Endodermal cell (in vitro differentiated cells): ENCODE measurements at places on chromosomes 4 and X. TPM values are rescaled to one million over a fixed set of nuclear protein-coding genes. Genes with fewer than 3 reads are reported as not detected.

DNA sequence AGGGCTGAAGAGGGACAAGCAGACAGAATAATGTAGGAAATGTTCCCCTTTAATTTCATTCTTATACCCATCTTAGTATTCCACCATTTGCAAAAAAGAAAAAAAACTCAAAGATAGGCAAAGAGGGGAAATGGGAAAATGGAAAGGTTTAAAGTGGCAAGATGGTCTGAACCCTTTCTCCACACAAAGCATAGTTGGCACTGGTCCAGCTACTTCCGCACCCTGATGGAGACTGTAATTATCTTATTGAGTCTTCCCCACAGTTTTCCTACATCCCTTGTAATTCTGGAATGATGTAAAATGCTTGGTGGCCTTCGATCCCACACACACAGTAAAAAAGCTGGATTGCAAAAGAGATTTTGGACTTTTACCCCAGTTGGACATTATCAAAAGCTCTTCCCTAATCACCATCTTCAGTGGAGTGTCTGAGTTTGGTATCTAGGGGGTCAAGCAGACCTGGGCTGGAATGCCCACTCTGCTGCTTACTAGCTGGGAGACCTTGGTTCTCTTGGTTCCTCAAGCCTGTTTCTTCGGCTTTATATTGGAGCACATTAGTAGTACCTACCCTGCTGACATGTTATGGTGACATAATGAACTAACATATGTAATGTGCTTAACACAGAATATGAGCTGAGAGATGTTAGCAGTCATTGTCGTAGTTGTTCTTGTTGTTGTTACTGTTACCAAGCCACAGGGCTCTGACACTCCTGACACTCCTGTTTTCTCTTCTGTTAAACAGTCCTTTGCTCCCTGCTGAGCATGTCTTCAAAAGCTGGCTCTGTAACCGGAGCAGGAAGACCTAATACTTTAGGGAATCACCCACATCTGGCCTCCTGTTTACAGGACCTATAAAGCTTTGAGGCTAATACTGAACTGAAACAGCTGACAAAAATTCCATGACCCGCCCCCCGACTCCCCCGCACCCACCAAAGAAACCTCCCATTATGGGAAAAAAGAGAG is 4.7 kb downstream of the SRPX2 start:
- no peaks in the 10 kb centered on the region for H3K4me1 ChIP-seq
- DNase-seq: peak; percentile 55
- H3K4me3 ChIP-seq: no peak overlapping the region
- H3K27ac ChIP-seq: no peak overlapping the region
- no peaks in the 10 kb centered on the region for H3K36me3 ChIP-seq

DNA sequence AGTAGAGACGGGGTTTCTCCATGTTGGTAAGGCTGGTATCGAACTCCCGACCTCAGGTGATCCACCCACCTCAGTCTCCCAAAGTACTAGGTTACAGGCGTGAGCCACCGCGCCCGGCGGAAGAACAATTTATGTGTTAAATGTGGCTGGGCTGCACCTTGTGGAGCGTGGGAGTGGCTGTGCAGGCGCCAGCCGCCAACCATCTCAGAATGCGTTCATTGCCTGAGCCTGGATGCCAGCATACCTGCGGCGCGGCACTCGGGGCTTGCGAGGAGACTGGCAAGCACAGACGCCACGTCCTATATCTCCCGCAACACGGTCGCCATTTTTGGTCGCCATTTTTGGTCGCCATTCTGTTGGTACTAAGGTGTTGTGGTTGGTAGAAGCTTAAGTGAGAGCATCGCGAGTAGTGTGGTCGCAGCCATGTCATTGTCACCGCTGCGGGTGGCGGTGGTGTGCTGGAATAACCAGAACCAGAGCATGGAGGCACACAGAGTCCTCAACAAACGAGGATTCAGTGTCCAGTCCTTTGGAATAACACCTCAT is 193.6 kb upstream of the HTR2C start:
- DNase-seq: no peak
- no peaks in the 10 kb centered on the region for H3K36me3 ChIP-seq
- H3K27me3 ChIP-seq: no peaks in the 10 kb centered on the region
- H3K4me1 ChIP-seq: no peaks in the 10 kb centered on the region

AWAT2 gene
- not detected in 2 replicates for total RNA-seq

DNA sequence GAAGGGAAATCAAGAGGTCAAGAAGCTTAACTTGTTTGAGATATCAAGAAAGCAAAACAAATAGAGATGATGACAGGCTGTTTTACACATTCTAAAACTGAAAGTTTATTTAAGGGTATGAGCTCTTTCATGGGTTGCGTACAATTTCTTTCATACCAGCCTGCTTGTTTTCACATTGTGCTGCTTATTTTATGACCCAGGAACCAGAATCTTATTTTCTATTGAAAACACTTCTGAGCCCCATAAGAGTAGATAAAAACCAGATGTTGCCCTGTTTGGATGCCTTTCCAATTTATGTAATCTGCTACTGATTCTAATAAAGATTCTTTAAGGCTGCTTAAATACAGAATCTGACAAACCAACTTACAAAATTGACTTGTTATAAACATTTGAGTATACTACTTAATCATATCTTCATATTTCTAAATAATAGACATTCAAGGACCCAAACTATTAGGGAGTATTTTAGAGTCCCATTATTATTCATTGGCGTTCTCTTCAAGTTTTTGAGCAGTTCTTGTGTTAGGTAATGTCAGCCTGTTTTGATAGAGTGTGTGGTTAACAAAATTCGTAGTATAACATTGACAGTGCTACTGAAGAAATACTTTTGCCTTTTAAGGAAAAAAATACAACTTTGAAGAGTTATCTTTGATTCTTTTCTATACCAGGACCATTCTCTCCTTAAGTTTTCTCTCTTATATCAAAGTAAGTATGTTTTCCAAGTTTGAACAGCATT is 74.4 kb downstream of the PDLIM5 start:
- DNase-seq: no peak
- H3K4me1 ChIP-seq: no peaks in the 10 kb centered on the region
- no peaks in the 10 kb centered on the region for H3K27me3 ChIP-seq
- peaks cover 46% of the 10 kb centered on the region for H3K36me3 ChIP-seq
- H3K4me3 ChIP-seq: no peak overlapping the region

GRCh38 chrX:13759152-13759718 is 24.7 kb downstream of the OFD1 start:
- H3K4me3 ChIP-seq: no peak overlapping the region
- no peaks in the 10 kb centered on the region for H3K4me1 ChIP-seq
- H3K27ac ChIP-seq: no peak overlapping the region
- no peak for DNase-seq
- no peaks in the 10 kb centered on the region for H3K27me3 ChIP-seq
- peaks cover 54% of the 10 kb centered on the region for H3K36me3 ChIP-seq
